Ascending aorta (tissue), 2 donors: ENCODE measurements at places on chromosomes 7 and 10.

- no peak for DNase-seq
These were observed at the start of gene ADAM12 for GRCh38 chr10:126387931-126388911. Gene ADAM12 (minus strand): TSS chr10:126388477. CDS start chr10:126388145, 332 bp downstream.

DNA sequence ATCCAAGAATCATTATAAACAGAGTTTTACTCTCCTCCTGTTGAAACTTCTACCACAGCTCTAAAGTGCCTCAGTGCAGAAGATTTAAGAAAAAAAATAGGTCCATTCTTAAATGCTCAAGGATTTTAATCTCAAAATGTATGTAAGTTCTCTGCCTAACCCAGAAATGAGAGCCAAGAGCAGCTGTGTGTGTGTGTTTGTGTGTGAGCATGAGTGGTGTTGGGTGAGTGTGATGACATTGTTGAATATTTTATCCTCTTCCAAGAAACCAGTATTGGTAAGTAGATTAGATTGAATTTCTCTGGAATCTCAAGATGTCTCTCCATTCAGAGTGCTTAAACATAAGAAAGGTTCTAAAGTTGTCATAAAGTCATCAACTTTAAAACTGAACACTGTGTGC lies 363.6 kb upstream of the NFE2L3 start:
- no peak for DNase-seq

DNA sequence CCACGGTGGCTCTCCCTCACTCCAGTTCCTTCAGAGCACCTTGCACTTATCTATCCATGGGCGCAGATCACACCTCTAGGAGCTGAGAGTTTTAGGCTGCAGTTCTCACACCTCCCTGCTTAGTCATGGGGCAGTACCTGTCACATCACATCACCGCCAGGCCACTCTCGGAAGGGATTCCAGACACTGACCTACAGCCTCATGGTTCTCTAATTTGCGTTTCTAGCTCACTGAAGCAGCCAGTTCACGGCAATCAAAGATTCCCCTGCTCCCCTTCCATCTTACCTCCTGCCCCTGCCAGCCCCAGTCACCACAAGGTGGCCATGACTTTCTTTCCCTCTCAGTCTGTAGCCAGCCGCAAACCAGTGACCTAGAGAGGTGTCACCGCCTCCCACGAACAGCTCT lies 34.2 kb downstream of the ADRB1 start:
- no peak for DNase-seq

DNA sequence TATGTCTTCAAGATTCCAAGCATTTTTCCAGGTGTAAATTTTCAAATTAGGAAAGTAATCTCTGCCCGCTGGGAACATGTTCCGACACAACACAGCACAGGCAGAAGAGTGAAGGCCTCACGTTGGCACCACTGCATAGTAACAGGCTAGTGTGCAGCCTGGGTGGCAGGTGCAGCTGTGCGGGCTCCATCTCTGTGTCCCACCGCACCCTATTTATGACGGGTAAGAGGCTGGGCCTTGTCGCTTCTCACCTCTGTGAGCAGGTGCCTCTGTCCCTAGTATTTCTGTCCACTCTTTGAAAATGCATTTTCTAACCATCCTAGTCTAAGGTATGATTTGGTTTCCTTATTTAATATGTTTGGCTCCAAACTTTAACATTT lies 24.1 kb downstream of the VIPR2 start:
- DNase-seq, result no peak

DNA sequence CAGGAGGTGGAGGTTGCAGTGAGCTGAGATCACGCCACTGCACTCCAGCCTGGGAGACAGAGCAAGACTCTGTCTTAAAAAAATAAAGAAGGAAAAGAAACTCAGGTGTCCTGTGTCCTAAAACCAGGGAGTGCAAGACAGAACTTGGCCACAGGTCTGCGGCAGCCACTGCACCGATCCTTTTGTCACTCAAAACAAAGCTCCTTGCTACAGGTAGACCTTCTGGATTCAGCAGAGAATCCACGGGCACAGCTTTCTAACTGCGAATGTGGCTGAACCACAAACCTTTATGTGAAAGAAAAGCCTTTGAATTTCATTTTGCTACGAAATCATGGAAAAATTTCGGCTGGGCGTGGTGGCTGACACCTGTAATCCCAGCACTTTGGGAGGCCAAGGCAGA lies 634.9 kb downstream of the CALN1 start:
- DNase-seq, result no peak

DNA sequence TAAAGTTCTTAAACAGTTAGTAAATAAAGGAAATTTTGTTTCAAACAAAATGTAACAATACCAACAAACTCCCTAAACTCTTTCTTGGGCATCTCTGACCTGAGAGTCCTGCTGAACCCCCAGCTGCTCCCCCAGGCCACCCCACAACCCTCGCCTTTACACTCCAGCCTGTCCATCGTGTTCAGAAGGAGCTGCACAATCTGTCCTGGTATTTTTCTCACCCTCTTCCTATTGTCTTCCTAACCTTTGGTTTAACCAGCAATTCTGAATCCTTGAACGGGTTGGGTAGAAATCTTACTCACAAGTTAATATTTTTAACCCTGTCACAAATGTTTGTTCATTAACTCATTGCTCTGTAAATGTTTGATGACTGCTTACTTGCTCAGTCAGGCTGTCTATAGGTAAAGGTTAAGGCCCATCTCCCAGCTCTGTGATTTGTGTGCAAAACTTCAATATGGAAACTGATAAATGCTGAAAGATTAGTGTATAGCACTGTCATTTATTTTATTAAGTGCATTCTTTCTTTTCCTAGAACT lies 16.8 kb downstream of the SFRP4 start:
- DNase-seq, result no peak

- no peak for DNase-seq
These were observed 311.9 kb downstream of the GRM8 start for GRCh38 chr7:126940723-126941307.

GRCh38 chr7:156576216-156577058 lies 64.1 kb upstream of the RNF32 start:
- no peak for DNase-seq

DNA sequence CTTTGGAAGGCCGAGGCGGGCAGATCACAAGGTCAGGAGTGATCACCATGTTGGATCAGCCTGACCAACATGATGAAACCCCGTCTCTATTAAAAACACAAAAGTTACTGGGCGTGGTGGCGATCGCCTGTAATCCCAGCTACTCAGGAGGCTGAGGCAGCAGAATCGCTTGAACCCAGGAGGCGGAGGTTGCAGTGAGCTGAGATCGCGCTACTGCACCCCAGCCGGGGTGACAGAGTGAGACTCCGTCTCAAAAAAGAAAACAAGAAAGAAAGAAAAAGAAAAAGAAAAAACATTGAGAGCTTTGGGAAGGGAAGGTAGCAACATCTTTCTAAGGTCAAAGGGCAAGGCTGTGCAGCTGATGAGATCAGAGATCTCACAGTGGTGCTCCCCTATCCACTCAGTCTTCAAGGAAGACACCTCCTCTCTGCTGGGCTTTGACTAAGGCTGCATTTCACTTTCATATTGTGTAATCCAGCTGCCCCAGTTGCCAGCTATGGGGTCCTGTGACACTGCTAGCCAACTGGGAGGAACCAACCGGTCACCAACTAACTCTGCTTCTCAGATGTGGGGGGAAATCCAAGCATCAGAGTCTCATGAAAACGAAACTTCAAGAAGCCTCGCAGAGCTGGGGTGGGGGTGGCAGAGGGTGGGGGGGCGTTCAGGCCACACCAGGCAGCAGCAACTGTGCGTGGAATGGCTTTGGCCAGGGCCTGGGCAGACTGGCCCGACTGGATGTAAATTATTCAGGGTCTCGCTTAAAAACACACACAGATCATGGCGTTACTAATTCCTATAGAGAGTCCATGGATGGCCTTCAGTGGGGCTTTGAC lies 1.5 kb downstream of the IL15RA start:
- peak; percentile 81 for DNase-seq

DNA sequence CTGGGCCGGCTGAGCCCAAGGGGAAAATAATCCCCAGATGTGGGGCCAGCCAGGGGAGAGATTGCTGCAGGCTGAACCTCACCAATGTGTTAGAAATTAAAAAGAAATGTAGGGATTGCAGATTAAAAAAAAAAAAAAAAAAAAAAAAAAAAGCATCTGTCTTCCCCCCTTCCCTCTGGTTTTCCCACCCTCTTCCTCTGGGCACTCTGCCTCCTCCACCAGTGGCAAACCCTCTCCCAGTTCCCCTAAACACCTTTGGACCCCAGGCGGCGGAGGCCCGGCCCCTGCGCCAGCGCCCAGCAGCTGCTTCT lies 7.1 kb downstream of the MNX1 start:
- peak; percentile 16 for DNase-seq
